ENCODE measurements at places on chromosomes 13 and 19.

GRCh38 chr13:29850213-29850898 is at the start of gene UBL3:
Gene UBL3 (minus strand): TSS chr13:29850617. CDS start chr13:29849538, 1,079 bp downstream.
- peak; percentile 84 for DNase-seq

GRCh38 chr19:41189425-41190065 is 3.5 kb upstream of the CYP2S1 start:
- no peak for DNase-seq

DNA sequence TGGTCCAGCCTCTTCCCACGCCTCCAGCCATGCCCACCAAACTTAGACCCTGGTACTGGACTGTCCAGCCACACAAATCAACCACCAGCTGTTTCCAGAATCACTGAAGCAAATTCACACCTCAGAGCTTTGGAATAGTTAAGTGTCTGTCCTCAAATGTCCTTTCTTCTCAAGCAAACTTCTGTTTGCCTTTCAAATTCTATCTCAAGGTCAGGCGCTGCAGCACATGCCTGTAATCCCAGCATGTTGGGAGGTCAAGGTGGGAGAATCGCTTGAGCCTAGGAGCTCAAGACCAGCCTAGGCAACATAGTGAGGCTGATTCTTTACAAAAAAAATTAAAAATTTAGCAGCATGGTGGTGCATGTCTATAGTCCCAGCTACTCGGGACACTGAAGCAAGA is 19.4 kb upstream of the PRODH2 start:
- DNase-seq = no peak

GRCh38 chr19:35655600-35655999 is 7.5 kb downstream of the COX6B1 start:
- no peak for DNase-seq

- no peak for DNase-seq
Measured at GRCh38 chr19:7788178-7788932, 25.3 kb downstream of the CLEC4M start.

- DNase-seq = no peak
Measured at GRCh38 chr13:28582225-28582891, 76.6 kb upstream of the POMP start.

DNA sequence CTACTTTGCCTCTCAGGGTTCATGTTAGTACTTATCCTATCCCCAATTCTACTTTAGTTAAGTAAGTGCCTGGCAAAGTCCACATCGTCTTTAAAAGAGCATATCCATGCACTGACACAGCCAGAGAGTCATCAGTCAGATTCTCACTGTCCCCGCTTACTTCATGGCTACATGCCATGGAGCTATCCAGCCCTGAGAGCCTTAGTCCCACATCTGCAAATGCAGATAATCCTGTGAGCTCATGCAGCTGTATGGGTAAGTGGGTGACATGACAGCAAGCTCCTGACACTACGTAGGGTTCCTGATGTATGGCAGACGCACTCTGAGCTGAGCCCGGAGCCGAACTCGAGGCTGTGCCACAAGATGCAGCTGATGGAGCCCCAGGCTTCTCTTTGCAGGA is 661.5 kb downstream of the LIG4 start:
- DNase-seq = no peak

- no peak for DNase-seq
Measured at GRCh38 chr19:28396287-28396831, 816.6 kb downstream of the UQCRFS1 start.

DNA sequence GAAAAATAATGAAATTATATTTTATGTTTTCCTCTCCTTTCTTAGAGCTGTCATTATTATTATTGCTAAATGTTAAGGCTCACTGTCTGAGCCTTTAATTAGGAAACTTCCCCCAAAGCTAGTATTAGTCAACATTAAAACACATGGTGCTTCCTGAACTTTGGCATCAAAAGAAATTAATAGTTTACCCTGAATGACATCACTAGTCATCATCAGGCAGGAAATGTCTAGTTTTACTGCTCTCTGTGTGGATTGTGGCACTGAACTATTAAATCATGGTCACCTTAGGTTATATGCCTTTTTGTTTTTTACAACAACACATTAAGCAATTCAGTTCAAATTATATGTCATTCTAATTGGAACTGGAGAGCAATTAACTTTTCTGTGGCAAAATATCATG is 595.5 kb downstream of the SLITRK1 start:
- DNase-seq = no peak

DNA sequence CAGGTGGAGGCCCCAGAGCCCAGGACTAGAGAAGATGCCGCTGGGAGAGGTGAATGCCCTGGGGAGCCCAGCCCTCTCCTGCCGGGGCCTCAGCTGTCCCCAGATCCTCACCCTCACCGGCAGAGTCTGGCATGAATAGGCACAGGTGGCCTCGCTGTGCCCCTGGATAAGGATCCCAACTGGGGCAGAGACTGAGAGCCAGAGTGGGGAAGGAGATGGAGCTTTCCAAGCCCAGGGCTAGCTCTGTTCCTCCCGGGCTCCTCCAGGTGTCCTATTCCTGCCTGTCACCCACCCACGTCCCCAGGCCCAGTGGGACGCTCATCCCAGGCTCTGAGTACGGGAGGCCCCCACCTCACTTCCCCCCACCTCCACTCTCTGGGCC is 16.5 kb downstream of the PRR36 start:
- DNase-seq = no peak

DNA sequence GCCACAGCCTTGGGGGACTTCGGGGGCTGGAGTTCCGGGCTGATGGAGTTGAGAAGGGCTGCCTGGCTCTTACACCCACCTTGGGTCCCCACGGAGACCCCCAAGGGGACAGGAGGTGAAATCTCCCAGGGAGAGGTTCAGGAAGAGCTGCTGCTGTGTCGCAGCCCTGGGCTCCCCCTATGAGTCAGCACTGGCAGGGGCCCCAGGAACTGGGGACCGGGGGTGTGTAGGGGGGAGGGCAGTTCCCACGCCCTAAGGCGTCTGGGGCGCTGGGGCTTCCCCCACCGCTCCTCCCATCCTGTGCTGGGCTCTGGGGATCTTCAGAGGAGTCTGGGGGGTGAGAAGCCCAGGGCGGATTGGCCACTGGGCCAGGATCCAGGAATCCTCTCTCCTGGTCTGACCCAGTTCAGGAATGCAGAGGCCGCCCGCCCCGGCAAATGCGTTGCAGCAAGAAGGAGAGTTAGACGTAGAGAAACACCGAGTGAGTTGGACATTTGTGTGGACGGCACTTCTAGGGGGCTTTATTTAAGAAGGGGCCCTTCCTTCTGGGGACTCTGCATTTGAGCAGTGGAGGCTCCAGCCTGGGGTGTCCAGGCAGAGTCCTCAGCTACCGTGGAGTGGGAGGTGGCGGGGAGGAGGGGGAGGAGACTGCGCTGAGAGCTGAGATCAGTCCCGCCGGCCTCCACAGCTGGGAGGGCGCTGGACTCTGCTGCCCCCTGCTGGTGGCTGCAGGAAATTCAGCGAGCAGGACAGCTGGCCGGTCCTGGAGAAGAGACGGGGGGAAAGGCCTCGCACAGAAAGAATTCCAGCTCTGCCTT is 15.0 kb upstream of the NANOS3 start:
- peak; percentile 83 for DNase-seq

DNA sequence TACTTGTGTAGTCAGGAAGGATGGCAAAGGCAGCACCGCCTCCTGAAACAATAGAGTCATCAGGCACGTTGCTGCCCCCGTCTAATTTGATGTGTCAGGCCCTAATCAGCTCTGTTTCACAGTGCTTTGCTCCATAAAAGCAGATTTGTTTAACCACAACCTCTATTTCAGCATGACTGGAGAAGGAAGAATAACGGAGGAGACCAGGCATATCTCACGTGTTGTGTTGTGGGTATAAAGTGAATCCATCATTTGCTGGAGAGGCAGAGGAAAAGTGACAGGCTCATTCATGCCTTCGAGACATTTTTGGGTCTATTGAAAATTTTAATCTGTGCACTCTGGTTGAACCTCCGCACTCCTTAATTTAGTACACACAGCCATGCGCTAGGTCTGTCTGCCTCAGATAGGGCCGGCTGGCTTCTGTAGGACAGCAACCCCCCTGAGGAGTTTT is 940.4 kb upstream of the SLC10A2 start:
- DNase-seq = no peak

- no peak for DNase-seq
Measured at GRCh38 chr13:44116562-44117332, 237.0 kb downstream of the LACC1 start.

DNA sequence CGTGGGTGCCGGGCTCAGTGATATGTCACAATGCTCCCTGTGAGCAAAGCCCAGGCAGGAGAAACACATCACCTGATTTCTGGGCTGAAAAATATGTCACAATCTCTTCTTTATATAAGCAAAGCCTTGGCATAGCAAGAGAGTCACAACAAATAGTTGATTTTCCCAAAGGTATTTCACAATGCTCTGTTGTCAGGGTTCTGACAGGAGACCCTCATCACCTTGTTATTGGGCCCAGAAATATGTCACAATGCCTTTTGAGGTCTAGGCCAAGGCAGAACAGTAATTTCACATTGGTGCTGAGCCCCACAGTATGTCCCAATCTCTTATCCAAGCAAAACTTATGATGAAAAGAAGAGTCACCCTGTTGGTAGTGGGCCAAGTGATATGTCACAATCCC is 125.7 kb downstream of the ZNF675 start:
- no peak for DNase-seq

DNA sequence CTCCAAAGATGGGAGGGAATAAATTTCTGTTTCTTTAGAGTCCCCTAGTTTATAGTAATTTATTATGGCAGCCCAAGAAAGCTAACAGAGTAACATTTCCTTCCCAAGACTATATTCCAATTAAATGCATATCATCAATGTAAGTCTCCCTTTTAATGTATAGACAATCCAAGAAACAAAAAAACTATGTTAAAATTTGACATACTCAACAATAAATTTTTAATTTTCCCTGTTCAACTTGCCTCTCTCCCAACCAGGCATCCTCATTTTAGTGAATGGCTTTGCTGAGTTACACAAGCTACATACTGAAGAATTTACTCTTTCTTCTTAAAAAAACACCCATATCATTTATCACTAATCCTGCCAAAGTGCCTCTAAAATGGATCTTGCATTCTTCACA is 1357.7 kb downstream of the PCDH9 start:
- DNase-seq = no peak

- DNase-seq = no peak
Measured at GRCh38 chr19:48196933-48197665, 26.6 kb downstream of the ZSWIM9 start.

DNA sequence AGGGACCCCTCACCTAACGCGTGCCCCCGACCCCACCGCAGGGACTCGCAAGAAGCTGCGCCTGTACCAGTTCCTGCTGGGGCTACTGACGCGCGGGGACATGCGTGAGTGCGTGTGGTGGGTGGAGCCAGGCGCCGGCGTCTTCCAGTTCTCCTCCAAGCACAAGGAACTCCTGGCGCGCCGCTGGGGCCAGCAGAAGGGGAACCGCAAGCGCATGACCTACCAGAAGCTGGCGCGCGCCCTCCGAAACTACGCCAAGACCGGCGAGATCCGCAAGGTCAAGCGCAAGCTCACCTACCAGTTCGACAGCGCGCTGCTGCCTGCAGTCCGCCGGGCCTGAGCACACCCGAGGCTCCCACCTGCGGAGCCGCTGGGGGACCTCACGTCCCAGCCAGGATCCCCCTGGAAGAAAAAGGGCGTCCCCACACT is 4.7 kb upstream of the MYBPC2 start:
- DNase-seq = no peak

- no peak for DNase-seq
Measured at GRCh38 chr19:3680939-3681338, 19.3 kb downstream of the PIP5K1C start.

DNA sequence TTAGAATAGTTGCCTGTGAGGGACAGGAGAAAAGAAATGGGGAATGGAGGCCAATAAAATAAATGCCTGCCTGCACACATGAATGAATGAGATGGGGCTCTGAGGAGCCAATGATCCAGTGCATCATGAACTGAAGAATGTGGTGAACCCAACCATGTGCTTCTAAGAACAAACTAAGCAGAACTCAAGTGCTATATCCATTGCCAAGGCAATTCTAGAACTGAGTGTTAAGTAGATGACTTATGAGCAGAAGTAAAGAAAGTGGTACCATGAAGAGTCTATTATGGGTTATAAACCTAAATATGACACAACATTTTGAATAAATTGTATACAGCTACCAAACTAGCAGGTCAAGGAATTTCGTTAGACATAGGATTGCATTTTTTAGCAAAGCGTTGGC is 186.1 kb downstream of the KATNAL1 start:
- DNase-seq = no peak

DNA sequence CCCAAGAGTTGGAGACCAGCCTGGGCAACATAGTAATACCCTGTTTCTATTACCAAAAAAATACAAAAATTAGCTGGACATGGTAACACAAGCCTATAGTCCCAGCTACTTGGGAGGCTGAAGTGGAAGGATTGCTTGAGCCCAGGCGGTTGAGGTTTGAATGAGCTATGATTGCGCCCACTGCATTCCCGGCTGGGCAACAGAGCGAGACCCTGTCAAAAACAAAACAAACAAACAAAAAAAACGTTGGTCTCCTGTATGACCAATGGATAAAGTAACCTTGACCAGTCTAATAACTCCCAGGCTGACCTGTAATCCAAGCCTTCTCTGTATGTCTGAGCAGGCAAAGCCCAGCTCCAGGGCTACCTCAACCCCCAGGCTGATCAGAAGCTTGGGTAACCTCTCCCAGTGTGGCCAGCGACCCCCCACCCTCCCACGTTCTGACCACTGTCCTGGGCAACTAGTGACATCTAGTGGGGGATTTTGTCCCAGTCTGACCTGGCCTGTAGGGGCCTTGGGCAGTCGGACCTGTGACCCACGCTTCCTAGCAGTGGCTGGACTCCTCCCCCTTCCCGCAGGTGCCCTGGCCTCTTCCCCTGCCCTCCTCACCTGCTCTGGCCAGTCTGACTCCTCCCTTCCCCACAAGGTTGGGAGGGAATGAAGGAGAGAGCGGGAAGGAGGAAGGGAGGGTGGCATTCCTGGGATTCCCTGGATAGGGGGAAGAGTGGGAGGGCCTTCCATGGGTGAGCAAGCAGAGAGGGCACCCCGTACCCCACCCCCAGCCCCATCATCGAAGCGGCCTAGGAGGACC is 1.0 kb upstream of the BCAM start:
- DNase-seq = peak; percentile 97

GRCh38 chr19:53809518-53810186 is 14.5 kb downstream of the NLRP12 start:
- DNase-seq = peak; percentile 56

DNA sequence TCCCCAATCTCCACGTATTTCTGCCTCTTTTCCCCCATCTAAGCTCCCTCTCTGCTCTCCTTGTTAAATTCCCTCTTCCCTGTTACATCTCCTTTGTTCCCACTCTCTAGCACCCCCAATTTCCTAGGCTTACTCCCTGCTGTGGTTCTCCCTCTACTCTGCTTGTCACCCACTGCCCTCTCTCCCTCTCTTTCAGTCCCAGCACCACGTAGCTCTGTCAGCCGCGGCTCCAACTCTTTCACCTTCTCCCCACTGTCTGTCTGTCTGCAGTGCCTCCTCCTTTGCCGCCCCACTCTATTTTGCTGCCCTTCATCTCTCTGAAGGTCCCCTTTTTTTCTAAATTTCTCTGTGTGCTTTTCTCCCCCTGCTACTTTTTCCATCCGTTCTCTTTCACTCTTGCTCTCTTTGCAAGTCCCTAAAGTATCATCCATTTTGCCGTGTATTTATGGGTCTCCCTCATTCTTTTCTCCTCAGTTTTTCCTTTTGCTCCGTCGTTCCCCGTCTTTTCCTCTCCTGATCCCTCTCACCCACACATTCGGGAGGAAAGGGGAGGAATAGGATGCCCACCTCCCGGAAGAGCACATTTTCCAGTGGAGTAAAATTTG is 937 bp downstream of the ZNF841 start:
- no peak for DNase-seq

Measured in T47D (cell line).